ENCODE measurements at places on chromosomes 12 and 14.

GRCh38 chr12:47276621-47277309 lies 197.0 kb upstream of the AMIGO2 start:
- DNase-seq = peak; percentile 50

DNA sequence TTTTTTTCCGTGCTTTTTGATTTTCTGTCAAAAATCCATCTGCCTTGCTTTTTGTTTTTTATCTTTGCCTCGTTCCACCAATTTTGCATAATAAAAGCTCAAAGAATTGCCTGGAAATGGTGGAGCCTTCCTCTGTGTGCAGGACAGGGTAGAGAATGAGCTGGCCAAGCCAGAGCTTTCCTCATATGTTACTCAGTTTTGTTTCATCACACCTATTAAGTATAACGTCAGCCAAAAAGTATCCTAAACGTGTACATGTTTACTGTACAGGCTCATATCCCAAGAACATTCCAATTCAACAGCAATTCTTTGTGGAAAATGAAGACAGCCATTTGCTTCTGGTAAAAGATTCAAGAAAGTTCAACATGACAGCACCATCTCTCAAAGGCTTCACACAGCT lies 191.2 kb upstream of the LMNTD1 start:
- DNase-seq = no peak

GRCh38 chr12:3252450-3252891 lies 175.3 kb downstream of the TSPAN9 start:
- no peak for DNase-seq

DNA sequence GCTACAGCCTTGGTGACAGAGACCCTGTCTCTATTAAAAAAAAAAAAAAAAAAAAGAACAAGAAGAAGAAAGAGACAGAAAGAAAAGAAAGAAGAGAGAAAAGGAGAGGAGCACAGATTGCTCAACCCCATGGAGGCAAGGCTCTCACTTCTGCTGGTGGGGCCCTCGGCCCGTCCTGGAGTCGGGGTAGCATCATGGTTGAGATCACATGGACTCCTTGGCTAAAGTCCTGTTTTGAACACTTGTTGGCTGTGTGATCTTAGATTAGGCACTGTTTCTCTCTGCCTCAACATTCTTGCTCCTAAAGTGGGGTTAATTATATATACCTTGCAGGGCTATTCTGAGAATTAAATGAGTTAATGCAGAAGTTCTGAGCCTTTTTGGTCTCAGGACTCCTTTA lies 207.7 kb downstream of the CACNA1C start:
- DNase-seq = no peak

- no peak for DNase-seq
Observed at GRCh38 chr12:12158858-12159257, 88.1 kb downstream of the BCL2L14 start.

DNA sequence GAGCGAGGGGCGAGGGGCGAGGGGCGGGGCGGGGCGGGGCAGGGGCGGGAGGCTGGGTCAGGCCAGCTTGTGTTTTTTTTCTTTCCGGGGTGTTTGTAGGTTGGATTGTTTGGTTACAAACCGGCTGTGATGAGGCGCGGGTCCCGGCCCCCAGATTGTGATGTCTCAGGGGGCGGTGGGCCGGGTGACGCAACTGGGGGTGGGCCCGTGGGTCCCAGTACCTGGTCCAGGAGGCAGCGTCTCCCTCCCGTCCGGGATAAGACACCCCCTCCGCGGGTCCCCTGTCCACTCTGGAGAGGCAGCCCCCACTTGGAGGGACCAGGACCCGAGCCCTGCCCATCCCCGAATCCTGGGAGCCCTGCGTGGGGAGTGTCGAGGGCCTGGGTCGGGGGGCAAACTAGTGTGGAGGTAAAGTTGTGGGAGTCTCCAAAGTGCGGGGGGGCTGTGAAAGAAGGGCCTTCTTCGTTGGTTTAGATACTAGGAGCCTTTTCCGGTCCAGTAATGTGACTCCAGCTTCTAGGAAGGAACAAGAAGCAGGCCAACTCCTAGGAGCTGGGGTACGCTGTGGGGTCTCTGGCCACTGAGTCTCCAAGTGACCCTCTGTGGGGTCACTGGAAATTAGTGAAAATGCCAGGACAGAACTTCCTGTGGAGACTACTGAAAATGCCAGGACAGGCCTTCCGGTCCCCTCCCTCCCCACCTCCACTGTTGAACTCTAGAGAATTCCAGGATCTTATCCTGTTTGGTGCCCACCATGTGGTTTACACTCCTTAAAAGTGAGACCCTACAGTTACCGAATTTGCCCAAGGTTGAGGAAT lies 579 bp upstream of the CLMN start:
- DNase-seq = no peak

DNA sequence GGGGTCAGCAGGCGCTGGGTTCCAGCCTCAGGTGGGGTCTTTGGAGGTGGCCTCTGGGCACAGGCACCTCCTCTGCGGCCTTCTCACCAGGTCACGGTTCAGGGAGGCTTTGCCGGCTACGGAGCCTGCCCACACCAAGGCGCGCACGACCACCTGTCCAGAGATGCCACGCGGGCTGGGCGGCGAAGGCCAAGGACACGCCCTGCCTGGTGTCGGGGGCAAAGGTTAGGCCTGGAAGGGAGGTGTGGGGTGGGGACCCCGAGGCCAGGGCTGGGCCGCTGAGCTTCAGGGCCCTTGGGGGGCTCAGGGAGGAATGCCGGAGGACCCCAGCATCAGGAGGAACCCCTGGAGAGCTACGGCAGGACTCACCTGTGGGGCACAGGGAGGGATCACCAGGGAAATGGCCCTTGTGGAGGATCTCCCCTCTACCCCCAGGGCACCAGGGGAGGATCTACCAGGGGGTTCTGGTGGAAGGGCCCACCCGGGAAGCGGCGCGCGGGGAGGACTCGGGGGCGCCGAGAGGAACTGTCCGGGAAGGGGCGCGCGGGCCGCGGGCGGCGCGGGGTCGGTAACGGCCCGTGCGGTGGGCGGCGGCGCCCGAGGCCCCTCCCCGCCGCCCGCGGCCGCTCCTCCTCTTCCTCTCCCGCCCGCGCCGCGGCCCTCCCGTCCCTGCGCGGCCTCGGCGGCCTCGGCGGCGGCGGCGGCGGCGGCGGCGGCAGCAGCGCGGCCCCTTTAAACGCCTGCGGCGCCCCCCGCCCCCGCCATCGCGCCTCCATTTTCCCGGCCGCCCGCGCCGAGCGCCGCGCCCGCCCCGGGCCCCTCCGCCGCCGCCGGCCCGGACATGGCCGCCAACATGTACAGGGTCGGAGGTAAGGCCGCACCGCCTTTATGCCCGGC lies at the start of gene MTA1:
TSS of gene MTA1 (plus strand) at position 633 of the 897 bp plus-strand sequence. CDS start at position 842, 209 bp downstream.
- DNase-seq = peak; percentile 58

- DNase-seq = no peak
Observed at GRCh38 chr12:29945904-29946303, 162.2 kb upstream of the TMTC1 start.

GRCh38 chr14:99596071-99596627 lies 7.9 kb downstream of the CCDC85C start:
- DNase-seq = no peak
